ENCODE measurements at places on chromosomes 16 and 17.

DNA sequence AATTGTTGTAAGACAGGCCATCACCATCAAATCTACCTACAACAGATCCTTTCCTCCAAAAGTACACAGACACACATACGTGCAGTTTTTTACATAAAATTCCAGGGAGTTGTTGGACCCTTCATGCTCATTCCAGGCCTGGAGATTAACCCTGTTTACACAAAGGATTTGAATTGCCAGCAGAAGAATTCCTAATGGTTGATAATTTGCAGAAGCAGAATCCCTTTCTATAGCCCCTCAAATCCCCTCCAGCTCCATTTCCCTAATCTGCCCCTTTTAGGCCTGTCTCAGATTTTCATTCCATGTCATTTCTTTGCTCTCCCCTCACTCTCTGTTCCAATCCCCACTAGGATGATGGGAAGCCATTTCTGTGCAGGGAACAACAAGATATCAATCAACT lies 102.9 kb upstream of the TOX3 start:
- DNase-seq = no peak

GRCh38 chr16:3023669-3024478 lies at the start of the genes HCFC1R1 and THOC6:
Gene HCFC1R1 (minus strand): TSS chr16:3023942. CDS start chr16:3023941, 1 bp downstream.
Gene THOC6 (plus strand): TSS chr16:3024035. CDS start chr16:3024327, 292 bp downstream.
- DNase-seq = peak; percentile 99

DNA sequence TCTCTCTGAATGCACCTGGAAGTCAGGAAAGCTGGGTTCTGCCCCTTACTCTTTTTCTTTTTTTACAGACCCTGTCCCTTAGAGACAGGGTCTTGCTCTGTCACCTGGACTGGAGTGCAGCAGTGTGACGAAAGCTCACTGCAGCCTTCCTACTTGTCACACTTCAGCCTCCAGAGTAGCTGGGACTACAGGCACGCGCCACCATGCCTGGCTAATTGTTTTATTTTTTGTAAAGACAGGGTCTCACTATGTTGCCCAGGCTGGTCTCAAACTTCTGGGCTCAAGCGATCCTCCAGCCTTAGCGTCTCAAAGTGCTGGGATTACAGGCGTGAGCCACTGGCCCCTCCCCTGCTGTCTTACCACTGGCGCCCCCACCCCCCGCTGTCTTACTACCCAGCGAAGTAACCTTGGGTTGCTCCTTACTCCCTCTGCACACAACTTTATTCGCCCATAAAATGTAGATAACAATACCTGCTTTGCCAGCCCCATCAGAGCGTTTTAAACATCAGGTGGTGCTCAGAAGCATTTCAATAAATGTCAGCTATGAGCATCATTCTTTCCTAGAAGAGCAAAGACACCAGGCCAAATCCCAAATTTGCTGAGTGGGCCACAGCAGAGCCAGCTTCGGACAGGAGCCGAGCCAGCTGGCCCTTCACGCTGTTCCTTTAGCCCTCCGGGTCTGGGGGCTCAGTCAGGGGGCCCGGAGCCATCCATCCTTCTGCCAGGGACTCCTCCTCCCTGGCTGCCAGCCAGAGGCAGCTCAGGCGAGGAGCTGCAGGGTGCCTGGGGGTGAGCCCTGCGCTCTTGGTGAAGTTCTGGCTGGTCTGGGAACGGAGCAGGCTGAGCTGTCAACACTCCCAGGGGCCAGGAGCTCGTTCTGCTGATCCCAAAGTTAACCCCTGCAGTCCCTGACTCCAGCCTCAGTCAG lies 24.4 kb downstream of the SRL start:
- DNase-seq = no peak

GRCh38 chr16:89175280-89176146 lies 4.0 kb downstream of the CDH15 start:
- no peak for DNase-seq

DNA sequence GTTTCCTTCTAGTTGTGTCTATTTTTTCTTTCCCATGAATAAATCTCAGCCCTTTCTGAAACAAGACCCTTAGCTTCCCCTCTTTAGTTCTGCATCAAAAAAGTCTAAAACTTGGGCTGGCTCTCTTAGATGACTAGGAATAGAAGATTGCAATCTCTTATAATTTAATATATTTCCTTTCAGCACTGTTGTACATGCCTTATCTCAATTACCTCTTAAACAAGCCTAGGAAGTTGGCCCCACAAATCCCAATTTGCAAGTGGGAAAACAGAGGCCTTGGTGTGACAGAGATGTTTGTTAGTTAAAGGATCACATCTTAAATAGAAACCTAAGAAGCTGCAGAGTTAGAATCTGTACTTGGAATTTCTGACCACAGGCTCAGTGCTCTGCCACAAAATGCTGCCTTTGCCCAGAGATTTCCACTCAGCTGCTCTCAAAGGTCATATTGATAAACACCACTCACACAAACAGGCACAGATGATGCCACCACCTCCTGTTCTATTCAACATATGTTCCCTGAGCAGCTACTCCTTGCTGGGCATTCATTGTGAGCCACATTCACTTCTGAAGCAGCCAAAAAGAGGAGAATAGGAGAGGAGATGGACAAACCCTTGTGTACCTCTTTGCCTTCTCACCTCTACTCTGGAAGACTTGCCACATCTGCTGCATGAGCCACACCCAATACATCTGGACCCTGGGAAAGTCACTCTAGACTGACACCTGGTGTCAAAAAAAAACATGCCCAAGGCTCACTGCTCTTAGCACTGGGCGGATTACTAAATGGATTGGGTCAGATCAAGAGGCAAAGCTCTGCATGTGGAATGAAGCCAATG lies 5.5 kb downstream of the CCDC182 start:
- DNase-seq = peak; percentile 24

GRCh38 chr17:65220732-65221131 lies 83.6 kb downstream of the RGS9 start:
- DNase-seq = peak; percentile 64
